ENCODE measurements at places on chromosomes 5 and 9.

DNA sequence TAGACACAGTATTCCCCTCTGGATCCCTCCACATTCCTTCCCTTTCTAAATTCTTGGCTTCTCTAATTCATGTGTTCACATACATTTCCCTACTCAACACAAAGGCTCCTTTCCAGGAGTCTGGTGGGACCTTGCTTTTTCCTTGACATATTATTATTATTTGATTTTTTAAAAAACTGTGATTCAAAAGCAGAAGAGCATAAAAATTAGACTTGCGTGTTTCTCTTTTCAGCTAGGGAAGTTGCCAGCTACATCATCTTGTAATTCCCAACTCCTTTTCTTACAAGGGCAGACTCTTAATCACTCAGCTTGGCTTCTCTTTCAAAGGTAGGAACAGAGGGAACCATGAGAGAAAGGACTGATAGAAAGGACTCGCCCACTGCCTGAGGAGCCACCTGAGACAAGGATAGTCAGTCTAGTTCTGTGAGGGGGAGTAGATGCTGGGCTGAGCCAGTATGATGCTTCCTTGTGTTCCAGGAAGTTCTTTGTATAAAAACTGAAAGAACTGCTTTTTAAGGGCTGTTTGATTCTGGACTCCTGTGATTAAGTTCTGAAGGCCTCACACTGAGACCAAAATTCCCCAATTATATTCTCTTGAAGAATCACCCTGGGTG is 51.0 kb upstream of the DPYSL3 start:
- no peak for DNase-seq

DNA sequence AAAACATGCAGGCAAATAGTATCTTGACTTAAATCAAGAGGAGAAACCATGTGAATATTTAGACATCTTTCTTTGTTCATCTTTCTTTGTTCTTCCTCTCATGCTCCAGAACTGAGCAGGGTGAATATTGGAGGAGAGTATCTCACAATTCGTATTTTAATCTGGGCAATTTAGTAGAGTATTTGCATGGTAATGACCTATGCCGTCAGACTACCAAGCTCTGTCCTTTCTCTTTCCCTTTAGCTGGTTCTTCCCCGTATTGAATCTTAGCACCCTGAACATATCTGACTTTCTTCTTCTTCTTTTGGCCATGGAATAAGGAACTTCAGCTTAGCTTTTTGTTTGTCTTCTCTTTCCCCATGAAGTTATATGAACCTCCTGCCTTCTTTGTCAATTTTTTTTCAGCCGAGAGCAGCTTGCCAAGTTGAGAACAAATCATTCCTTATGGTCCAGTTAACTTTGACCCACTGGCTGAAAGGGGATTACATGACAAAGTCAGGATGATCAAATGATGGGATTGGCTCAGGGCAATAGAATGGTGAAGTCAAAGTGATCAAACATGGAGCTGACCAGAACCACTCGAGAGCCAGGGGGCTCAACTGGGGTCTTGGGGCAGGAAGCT is 95.8 kb downstream of the DAPK1 start:
- no peak for DNase-seq

- no peak for DNase-seq
Observed at GRCh38 chr5:29894668-29895067, 1298.8 kb upstream of the CDH6 start.

DNA sequence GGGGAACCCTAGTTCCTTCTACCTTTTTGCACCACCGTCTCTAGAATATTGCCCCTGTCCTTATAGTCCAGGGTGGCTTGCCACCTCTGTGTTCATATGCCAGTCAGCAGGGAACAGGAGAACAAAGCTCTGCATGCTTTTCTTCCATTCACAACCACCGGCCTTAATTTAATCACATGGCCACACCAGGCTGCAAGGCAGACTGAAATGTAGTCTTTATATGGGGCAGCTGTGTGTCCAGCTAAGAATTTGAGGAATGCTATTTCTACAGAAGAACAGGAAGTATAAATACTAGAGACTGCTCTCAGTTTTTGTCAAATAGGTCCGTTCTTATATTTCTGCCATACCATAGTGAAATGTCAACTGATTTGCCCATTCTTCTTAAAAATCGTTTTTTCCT is 5.8 kb downstream of the C5orf22 start:
- DNase-seq: no peak

DNA sequence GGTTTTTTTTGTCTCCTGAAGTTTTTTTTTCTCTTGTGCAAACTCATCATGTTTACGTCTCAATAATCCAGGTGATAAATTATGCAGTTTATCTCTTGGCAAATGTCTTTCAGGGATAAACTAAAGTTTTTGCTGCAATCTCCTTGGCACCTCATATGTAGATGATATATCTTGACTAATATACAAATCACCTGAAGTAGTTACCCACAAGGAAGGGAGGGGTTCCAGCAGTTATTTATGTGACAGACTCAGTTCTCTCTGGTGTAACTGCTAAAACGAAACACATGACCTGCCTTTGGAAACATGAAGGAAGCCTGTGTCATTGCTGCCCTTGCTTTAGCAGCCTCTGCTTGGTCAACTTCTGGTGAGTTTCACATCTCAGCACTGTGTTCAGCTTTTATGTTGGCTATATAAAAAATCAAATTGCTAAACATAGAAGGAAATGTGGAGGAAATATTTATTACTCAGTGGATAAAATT is 39.3 kb upstream of the KIAA1958 start:
- no peak for DNase-seq

DNA sequence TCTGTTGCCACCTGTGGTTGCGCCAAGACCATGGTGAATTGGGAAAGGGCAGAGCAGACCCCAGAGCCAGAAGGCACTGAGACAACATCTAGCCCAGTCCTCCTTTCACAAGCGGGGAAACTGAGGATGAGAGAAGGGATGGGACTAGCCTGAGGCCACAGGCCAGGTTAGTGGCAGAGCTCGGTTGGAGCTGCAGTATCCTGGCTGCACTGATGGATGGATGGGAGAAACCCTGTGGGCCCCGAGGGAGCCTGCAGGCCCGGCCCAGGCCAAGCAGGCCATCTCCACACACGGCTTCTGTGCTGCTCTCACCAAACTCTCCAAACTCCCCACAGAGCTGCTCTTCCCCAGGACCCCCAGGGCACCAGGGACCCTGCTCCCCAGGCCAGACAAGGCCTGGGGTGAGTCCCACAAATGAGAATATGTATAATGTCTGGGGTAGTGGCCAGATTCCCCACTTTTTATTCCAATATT is 60.2 kb downstream of the TSTD2 start:
- DNase-seq: no peak

DNA sequence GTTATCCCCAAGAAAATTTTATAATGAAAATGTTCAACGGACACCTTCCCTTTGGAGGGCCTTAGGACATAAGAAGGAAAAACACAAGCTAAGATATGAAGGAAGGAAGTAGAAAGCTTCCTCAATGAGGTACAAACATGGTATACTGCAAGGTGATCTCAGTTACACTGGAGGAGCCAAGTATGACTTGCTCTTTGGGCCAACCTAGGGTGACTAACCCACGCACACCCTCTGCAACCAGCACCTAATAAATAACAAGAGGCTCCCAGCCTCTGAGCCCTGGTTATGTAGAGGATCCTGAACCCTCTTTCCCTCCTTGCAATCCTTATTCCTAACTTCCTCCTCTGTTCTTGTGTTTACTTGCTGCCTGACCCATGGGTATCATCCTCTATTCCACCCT is 38.3 kb upstream of the KCNV2 start:
- DNase-seq: no peak

GRCh38 chr5:170471551-170472178 is 32.2 kb upstream of the KCNIP1 start:
- no peak for DNase-seq

- no peak for DNase-seq
Observed at GRCh38 chr9:71441266-71441665, 319.8 kb upstream of the TRPM3 start.

DNA sequence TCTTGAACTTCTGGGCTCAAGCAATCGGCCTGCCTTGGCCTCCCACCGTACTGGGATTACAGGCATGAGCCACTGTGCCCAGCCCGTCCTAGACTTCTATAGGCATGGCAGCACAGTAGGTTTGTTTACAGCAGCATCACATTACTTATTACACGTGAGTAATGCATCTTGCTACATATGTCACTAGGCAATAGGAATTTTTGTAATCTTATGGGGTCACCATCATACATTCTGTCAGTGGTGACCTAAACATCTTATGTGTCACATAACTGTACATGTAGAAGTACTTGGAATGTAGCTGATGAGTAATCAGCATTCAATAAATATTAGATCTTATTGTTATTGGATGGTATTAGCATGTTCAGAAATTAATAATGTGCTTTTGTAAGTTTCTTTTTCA is 22.9 kb upstream of the ABCA1 start:
- DNase-seq: no peak

DNA sequence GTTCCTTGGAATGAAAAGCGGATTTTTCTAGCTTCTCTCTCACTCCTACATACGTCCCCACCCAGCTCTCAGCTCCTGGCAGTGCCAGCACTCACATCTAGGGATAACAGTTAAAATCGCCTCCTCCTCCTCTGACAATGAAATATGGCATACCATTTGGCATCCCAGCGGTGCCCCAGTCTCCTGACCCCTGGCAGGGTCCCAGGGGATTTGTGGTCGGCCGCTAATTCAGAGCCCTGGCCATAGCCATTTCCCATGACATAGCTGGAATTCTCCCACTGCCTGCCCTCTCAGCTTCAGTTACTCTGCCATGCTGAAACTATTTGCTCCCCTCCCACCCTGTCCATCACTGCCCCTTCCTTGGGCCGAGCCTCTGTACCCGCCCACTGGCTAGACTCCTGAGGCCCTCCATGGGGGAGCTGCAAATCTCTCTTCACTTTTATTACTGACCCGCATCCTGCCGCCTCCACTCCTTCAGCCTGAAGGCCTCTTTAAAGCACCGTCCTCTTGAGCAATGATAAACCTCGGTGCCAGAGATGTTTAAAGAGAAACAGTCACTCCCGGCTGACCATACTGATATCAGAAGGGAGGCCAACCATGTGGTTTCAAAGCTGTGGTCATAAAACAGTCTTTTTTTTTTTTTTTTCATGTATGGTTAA is 139.8 kb downstream of the SLIT3 start:
- no peak for DNase-seq

DNA sequence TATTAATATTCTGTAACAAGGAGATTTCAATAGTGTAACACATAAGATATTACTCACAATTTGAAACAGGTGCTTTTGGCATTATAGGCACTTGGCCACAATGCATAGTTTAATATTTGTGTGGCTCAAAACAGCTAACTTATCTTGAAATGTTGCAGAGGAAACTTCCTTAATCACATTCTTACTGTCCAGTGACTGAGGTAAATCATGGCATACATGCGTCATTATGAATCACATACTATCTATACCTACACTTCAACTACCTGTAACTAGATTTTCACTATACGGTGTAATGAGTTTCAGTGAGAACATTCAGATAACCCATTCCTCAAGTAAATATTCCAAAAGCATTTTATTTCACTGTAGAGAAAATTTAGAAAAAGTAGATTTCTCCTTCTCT is 218.8 kb downstream of the PDE4D start:
- no peak for DNase-seq

- DNase-seq: no peak
Observed at GRCh38 chr5:41281215-41281810, 68.0 kb upstream of the C6 start.

GRCh38 chr9:137149942-137150616 is 11.1 kb downstream of the GRIN1 start:
- DNase-seq: peak; percentile 83

DNA sequence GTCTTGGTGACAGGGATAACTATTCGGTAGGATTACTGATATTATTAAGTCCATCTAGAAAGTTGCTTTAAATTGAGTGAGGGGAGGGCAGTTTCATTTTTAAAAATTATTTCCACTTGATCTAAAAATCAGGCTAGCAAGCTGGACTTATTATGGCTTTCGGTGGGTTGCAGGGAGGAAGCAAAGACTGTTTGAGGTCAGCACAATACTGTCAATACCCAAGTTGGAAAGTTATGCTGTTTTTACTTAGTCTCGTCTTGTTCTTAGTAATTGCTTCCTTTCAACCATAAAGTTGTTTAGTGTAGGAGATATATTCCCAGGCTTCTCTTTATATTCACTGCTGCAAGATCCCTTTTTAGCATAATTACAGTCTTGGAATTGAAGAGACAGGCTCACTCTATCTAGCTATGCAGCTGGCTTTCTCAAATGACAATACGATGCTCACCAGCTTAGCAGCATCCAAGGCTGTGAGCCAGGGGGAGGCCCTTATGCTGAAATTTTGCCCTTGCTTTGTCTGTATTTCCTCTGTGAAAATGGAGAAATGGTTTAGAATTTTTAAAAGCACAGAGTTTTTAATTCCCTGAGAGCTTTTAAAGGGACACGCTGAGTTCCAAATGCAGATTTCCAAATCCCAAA is 68.2 kb upstream of the APC start:
- DNase-seq: no peak

DNA sequence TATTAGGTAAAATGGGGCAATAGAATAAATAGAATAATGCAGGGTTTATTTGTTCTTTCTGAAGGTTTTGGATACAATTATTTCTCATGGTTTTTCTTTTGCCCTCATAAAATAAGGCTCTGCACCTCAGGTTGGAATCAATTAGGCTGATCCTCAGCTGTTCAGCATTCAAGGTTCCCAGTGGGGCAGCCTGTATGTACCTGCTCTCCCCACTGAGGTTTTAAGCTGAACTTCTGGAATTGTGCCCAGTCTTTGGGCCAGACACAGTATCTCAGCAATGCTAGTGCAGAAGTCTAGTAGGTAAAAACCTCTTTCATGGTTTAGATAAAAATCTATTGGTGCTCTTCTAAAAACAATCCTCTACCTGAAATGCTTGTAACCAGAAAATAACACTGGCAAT is 98.0 kb downstream of the EDIL3 start:
- no peak for DNase-seq

DNA sequence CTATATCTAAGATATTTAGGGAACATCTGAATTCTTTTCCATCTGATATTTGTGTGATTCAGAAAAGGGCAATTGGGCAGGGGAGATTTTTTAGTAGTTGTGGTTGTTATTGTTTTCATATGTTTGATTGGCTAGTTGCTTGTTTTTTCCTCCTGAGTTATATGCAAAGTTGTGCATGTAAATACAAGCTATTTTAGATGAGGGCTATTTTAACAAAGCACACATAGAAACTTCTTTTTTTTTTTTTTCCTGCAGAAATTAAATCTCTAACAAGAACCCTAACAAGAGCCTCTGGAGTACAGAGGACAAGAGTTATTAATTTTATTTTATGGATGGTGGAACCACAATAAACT is 559.1 kb downstream of the CETN3 start:
- DNase-seq: no peak

DNA sequence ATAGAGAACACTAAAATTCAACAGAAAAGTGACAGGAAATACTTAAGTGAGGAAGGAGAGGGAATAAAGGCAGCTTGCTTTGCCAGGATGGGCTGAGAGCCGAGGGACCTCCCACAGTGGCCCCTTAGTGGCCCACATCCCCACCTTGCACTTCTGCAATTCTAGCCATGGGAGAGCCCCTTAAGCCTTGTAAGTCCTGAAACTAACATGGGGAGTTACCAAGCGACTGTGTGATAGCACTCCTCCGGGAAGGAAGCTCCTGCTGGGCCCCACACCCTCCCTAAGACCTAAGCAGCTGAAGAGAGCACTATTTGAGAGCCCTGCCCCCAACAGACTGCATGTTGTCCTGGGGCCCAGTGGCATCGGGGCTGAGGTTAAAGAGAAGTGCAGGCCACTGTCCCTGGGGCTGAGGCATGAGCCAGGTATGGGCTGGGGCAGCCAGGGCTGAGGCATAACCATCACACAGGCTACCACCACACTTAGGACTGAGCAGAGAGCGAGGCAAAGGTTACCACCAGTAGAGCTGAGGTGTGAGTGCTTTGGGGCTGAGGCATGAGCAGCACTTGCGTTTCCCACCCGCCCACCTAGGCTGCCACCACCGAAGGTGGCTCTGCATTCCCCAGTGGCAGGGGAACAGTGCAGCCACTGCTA is 301.8 kb upstream of the TRPC7 start:
- peak; percentile 38 for DNase-seq
